Activated effector memory CD4-positive, alpha-beta T cell treated with Interleukin-2 at 50 U/mL for 16 hours (primary cell): ENCODE measurements at places on chromosomes 5 and 9.
A peak's percentile ranks its signal among the peaks of the same experiment; 100 is the strongest.

DNA sequence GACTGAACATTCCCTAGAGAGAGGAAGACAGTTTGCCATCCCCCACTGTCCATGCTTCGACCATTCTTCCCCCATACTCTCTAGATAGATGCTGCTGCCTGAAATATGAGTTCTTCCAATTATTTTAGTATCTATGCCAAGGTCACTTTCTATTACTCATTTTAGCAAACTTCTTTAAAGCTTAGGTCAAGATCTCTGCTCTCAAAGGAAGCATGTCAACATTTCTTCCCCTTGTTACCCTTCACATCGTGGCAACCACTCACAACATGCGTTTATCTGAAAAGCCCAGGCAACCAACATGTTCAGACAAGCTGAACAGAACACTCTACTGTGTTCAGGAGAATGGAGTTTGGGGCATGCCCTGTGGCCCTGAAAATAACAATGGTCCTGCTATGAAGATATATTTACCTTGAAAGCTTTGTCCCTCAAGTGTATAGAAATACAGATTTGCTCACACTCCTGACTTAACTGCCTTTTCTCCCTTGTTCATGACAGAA is 138.4 kb upstream of the KIF2A start:
- no peak for DNase-seq

DNA sequence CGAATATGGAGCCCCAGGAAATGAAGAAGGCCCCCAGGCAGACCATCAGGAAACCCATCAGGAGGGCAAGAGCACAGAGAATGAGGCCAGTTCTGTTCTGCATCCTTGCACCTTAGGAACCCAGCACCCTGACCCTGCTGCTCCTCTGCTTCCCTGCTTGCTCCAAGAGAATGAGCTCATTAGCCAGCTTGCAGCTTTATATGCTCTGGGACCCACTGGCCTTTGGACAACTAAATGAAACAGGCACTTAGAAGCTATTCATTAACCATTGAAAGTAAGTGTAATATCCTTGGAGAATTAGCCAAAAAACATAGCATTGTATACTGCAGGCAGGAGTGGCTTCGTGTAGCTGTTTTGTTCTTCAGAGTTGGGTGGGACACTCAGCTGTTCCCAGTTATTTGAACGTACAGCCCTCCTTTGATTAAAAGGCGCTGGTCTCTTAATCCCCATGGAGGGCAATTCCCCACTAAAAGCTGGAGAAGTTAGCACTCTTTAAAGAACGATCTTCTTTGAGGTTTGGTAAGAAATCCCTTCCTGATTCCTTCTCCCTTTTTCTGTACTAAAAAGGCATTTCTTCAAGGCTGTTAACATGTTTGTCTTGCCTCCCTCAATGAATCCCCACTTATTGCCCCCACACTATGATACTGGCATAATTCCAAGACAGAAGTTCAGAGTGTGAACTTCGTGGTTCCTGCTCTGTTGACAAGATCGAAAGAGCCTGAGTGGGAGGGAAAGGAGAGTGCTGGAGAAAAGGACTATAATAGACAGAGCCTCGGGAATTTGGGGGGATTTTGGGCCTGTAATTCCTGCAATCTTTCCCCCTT is at the start of gene TMEM252:
Gene TMEM252, minus strand, starts transcription at position 172 of the 824 bp plus-strand sequence. Its CDS starts 69 bp downstream, at position 103.
- DNase-seq: no peak

GRCh38 chr5:122499585-122499984 is 187.5 kb downstream of the SNCAIP start:
- DNase-seq: no peak

- no peak for DNase-seq
Observed at GRCh38 chr5:179805529-179806249, 977 bp downstream of the MGAT4B start.

DNA sequence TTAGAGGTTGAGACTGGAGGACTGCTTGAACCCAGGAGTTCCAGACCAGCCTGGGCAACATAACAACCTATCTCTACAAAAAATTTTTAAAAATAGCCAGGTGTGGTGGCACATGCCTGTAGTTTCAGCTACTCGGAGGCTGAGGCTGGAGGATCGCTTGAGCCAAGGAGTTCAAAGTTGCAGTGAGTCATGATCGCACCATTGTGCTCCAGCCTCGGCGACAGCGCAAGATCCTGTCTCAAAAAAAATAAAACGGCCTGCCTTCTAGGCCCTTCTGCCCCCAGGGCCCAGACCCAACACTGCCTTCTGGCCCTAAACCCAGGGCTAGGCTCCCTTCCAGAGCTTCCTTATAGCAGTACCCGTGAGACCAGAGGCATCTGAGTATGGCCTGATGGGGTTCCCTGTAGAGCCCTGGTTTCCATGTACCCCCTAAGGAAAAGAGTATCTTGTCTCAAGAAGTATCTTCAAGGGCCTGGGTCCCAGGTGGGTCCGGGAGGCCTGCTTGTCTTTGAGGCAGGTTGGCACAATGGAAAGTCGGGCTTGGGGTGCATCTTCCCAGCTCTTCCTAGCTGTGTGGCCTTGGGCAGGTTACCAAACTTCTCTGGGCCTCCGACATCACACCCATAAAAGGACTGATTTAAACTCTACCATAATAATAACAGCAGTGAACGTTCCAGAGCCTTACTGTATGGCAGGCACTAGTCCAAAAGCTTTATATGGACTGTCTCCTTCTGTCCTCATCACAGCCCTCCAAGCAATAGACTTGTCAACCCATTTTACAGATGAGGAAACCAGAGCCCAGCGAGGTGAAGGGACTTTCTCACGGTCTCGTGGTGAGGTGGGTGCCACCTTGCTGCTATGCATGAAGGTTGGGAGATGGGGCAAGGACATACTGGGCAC is 9.6 kb downstream of the LRRC8A start:
- DNase-seq: no peak

DNA sequence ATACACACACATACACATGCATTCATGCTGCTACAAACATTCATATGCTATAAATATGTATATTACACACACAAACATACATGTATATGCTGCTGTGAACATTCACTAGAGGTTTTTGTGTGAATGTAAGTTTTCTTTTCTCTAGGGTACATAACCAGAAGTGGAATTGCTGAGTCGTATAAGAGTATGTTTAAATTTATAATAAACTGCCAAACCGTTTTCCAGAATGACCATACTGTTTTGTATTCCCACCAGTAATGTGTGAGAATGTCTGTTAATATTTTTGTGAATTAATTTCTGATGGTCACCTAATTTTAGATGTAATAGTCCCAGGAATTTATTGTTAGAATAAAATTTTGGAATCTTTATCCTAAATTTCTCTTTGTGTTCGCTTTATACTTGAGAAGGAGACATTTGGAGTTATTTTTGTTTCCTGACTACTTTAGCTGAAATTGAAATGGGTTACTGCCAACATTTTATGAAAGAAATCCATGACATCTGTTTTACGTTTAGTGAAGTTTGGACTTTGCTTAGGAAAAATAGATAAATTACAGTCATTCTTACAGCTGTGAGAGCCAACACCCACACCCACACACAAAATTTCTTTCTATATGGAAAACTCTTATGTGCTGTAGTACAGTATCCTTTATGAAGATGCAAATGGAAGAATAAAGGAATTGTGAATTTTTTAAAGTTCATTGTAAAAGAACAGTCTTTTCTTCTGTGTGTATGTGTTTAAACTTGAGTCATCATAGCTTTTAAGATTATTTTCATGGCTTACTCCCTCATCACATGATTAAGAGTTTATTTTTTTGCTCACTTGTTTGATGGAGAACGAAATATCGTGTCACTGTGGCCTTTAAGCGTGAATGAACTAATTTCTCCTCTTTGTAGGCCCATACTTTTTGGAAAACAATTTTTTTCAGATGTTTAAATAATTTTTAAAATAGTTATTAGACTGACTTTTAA is 24.3 kb downstream of the CENPP start:
- DNase-seq: no peak

DNA sequence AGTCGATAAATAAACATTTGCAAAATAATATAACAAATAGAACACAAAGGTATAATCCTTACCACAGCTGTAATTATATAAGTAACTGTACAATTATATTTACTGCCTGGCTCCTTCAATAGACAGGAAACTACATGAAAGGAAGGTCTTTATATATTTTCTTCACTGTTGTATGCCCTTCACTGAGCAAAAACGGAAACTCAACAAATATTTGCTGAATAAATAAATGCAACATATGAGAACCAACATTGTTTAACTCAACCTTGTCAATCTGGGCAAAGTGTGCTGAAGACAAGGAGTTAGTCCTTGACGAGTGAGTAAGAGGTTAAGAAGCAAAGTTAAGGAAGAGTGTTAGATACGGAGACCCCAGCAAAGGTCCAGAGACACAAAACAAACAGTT is 22.6 kb downstream of the PSMD5 start:
- DNase-seq: no peak

DNA sequence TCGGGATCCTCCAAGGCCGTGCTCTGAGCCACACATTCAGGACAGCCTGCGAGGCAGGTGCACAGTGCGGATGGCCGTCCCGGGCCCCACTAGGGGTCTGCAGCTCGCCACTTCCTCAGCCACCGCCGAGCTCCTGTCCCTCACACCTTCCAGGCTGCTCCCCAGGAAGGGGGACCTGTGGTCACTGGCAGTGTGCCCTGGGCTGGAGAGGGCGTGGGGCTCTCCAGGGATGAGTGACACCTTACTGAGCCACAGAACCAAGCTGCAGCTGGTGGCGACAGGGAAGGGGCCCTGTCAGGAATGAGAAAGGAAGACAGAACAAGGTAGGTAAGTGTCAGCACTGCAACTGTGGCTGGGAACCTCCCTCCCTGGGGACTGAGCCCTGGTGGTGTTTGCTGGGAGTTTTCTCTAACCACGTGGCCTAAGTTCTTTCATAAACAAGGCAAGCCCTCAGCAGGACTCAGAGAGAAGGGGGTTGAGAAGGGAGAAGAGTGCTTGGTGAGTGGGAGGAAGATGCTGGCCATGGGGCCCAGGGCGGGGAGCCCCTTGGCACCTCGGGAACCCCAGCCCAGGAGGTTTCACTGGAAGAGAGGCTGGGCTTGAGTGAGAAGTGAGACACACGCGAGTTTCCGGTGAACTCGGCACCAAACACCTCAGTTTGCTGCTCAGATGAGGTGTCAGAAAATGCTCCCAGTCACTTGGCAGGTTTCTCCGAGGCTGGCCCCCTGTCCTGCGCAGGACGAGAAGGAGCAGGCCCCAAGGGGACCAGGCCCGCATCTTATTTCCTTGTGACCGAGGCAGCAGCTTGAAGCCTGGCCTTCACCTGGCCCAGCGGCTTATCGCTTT is 5.2 kb downstream of the IL13 start:
- DNase-seq: peak; percentile 22

DNA sequence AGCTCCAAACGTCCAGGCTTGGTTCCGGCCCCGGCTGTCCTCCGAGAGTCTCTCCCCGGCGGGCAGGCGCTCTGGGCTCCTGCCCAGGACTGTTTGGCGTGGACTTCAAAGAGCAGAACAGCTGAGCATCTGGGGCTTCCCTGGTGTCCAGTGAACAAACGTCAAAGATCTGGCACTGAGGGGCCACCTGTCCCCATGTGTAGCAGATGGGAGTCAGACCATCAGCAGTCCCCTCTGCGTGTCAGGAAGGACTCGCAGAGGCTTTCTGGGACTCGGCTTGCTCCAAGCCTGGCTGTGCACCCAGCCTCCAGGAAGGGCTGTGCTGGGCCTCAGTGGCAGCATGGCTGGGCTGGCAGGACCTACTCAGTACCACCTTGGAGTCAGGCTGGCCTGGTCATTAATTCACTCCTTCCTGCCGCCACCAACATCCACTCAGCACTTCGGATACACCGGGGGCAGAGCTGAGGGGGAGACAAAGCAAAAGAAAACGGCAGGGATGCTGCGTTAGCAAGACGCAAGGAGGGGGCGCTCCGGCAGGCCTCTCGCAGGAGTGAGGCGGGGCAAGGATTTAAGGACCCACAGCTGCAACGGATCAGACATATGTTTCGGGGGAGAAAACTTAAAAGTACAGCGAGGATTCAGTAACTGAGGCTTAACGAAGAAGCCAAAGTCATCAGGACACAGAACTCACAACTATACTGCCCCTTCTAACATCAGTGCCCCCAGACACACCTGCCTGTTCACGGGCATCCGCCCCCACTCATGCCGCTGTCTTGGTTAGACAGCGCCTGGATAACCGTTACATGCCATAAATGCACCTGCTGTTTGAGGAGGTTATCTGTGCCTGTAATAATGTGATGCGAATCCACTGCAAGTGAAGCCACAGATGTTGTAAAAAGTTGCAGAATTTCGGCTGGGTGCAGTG is 164.5 kb upstream of the PHYKPL start:
- DNase-seq: no peak

DNA sequence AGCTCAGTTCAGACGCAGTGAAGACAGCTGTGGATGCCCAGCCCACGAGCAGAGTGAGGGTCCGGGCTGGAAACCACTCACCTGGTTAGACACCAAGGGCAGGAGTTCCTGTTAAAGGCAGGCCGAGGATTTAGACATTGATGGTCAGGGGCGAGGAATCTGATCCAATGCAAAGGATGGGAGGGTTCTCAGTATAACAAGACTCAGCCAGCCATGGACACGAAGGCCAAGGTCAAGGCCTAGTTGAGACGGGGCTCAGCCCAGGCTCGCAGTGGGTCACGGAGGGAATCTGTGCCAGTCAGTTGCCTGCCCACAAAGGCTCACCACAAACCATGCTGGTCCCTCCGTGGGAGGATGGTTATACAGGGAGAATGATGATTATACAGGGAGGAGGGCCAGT is 63.3 kb upstream of the FCN1 start:
- no peak for DNase-seq

- no peak for DNase-seq
Observed at GRCh38 chr9:98488571-98489312, 220.0 kb downstream of the GABBR2 start.

GRCh38 chr5:112923148-112923917 is 1.3 kb upstream of the REEP5 start:
- DNase-seq: peak; percentile 21

GRCh38 chr9:85741875-85742596 is at the start of gene AGTPBP1:
AGTPBP1 (minus strand) TSS chr9:85741954; CDS start chr9:85712533, 29,421 bp downstream.
- peak; percentile 95 for DNase-seq

- no peak for DNase-seq
Observed at GRCh38 chr9:91223000-91223399, 138.7 kb downstream of the AUH start.

- no peak for DNase-seq
Observed at GRCh38 chr9:97176206-97176605, 131.3 kb upstream of the CCDC180 start.

DNA sequence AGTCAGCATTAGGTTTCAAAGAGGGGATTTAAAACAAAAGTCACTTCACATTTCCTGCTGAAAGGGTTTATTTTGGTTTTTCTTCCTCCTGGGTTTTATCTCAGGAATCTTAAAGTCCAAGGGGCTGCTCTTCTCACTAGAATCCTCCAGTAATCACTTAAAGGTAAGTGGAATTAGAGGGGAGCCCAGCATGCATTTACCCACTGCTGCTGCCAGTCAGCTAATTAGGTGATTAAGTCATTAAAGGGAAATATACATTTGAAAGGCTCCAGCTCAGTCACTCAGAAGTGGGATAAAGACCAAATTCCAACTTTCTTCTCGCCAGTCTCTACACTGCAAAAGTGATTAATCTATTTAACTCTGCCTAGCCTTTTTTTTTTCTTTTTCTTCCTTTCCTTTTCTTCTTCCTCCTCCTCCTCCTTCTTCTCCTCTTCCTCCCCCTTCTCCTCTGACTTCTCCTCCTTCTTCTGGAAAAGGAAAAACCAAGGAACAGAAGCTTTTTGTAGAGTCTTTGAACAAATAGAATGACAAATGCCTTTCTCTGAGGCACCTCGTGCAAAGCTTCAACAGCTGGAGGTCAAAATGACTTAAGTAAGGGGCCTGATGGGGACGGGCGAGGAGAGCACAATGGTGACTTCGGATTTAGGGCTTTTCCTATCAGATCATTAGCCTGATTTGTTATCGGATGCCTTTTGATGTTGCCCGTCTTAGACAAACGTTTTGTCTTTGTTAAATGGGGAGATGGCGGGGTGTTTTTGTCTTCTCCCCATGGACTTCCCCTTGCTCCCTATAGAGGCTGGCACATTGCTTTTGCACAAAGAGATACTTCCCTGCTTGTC is 617.6 kb downstream of the IRX1 start:
- DNase-seq: no peak
